GM12864 (cell line): ENCODE measurements at places on chromosomes 6 and 20.

GRCh38 chr20:56437196-56437960 lies 25.3 kb downstream of the CASS4 start:
- DNase-seq, result no peak

- DNase-seq, result no peak
Observed at GRCh38 chr20:41137614-41138474, 501 bp downstream of the PLCG1 start.

GRCh38 chr20:61184194-61184593 lies 67.9 kb upstream of the CDH4 start:
- DNase-seq, result no peak

- no peak for DNase-seq
Observed at GRCh38 chr6:100296810-100297544, 167.7 kb downstream of the SIM1 start.

DNA sequence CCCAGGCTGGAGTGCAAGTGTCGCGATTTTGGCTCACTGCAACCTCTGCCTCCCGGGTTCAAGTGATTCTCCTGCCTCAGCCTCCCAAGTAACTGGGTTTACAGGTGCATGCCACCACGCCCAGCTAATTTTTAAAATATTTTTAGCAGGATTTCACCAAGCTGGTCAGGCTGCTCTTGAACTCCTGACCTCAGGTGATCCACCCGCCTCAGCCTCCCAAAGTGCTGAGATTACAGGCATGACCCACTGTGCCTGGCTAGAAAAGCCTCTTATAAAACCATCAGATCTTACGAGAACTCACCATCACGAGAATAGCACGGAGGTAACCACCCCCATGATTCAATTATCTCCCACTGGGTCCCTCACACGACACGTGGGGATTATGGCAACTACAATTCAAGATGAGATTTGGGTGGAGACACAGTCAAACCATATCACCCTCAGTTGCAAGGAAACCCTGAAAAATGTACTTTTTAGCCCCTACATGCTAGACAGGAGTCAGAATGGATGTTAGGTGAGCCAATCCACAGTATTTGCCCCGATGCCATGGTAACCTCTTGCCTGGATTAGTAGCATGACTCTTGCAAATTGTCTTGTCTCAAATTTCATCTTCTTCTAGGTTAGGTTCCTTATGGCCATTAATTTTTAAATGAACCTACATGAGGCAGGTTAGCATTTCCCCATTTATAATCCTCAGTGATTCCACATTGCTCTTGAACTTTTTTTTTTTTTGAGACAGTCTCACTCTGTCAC lies 17.1 kb upstream of the SASH1 start:
- no peak for DNase-seq

- no peak for DNase-seq
Observed at GRCh38 chr20:37342231-37343177, 3.4 kb upstream of the SRC start.

GRCh38 chr6:130432838-130433237 lies 67.0 kb downstream of the TMEM200A start:
- no peak for DNase-seq
